Right ventricle myocardium inferior (tissue), 1 donor: ENCODE measurements at places on chromosomes 2 and 18.

DNA sequence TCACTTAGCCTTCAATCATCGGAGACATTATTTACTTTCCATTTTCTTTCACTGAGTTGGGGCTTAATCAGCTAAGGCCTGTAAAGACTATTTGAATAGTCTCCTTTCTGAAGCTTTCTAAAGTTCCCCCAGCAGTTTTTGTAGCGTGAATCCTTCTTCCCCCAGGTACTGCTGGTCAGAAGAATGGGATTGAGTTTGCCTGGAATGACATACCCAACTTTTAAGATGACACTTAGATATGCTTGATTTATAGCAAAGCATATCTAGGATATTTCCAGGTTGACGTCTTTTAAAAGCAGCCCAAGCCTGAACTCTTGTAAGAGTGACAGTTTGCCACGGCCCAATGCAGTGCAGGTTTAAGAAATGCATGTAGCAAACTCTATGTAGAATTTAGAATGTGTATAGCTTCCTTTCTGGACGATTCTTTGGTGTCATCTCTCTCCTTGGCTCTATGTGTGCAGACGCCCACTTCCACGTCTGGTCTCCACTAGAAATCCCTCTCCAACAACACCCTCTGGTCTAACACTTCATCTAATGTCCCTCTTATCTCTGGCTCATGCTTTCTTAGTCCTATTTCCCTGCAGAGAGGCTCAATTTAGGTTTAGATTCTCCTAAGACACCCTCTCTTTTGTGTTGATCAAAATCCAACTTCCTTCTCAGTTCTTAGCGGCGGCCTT lies 175.0 kb upstream of the CYRIA start:
- no peak for DNase-seq

DNA sequence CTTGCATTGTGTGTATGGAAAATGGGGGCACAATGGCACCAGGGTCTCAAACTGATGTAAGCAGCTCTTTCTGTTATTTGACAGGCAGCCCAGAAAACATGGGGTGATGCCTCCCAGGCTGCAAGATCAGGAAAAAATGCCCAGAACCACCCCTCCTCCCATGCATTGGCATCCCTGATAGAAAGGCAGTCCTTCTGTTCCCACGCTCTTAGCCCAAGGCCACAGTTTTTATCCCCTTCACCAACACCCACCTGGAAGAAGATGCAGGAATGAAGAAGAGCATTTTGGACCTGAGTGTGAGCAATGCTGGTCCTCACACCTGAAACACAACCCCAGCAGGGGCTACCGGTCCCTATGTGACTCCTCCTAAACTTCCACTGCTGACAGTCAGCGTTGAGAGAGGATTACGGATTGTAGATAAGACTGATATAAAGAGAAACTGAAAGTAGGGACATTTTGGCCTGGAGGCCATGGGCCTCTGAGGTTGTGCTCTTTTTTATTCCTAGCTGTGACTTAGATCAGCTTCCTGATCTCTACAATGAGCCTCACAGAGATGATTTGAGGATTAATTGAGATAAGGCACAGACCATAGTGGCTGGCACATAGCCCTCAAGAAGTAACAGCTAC lies 386.0 kb upstream of the ATP5MC3 start:
- DNase-seq: no peak

DNA sequence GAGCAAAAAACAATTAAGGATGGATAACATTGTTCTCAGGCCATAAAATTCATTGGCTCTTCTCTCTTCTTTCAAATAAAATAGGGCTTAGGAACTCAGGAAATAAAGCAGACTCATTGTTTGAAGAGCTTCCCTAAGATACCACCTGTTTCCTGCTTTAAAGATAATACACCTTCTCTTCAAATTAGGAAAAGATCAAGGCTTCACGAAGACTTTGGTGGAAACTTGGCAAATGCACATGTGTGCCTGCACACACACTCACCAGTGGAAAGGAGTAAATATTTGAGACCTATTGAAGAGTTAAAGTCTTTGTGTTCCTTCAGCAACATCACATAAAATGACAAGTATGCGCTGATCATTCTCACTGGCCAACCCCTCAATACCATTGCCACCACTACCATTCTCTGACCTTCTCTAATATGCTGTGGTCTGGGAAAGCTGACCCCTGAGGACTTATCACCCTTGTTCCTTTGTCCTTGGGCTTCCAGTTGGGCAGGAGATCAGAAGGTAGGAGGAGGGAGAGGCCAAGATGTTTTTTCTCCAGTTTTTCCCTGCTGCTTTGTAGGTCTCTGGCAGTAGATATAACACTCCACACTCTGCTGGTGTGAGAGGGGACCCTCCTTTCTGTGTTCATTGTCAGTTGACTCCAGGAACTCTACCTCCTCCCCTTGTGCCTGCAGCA lies 53.5 kb upstream of the SPOPL start:
- no peak for DNase-seq

- DNase-seq: no peak
Measured at GRCh38 chr2:238238311-238238765, 1.5 kb downstream of the HES6 start.

GRCh38 chr2:71778514-71778913 lies 325.2 kb downstream of the DYSF start:
- no peak for DNase-seq

- DNase-seq: no peak
Measured at GRCh38 chr2:12500899-12501298, 215.8 kb upstream of the TRIB2 start.

- no peak for DNase-seq
Measured at GRCh38 chr18:50674307-50674980, 114.6 kb downstream of the MAPK4 start.

- DNase-seq: no peak
Measured at GRCh38 chr2:62415019-62415431, 91.0 kb downstream of the TMEM17 start.

DNA sequence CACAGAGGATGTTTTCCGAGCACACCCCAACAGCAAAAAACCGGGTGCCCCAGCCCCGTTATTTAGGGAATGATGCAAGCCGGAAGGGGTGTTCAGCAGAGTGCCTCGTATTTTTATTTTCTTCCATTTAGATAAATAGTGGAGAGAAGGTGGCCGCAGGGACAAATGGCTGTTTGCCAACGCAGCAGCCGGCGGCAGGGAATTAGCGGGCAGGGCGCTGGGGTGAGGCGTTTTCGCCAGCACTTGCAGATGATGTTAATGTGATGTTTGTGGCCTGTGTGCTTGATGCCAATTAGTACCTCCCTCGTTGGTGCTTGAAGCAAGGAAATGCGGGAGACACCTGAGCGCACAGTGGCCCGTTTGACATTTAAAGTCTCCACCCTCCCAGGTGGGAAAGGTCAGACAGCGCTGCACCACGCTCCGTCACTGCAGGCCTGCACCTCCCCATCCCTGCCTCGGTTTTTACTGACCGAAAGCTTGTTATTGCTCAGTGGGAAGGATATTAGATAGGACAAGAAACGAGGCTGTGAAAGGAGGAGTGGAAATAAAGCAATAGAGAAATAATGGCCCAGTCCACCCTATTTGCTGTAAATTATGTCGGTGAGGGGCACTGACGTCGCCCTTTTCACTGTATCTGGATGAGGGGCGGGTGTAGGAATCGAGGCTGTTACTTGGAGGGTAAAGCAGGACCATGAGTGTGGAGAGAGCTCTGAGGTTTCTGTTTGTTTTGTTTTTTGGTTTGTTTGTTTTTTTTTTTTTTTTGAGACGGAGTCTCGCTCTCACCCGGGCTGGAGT lies 39.1 kb downstream of the NFATC1 start:
- no peak for DNase-seq
